ENCODE measurements at places on chromosomes 12 and 14. TPM values are rescaled to one million over a fixed set of nuclear protein-coding genes. Genes with fewer than 3 reads are reported as not detected.

The ENDOU gene
- polyA plus RNA-seq, result 0.28 TPM

The VIPAS39 gene
- 14.1 TPM for polyA plus RNA-seq

The AMDHD1 gene
- 5.9 TPM for polyA plus RNA-seq

The DPPA3 gene
- not detected for polyA plus RNA-seq

The SLC7A8 gene
- polyA plus RNA-seq, result 210 TPM

The ACVR1B gene
- polyA plus RNA-seq, result 30.6 TPM

The SLC17A8 gene
- 0.09 TPM for polyA plus RNA-seq

The GALNT16 gene
- 15.2 TPM for polyA plus RNA-seq

The SERPINA5 gene
- polyA plus RNA-seq, result 522 TPM

The KRT80 gene
- 1.0 TPM for polyA plus RNA-seq

The CCDC184 gene
- polyA plus RNA-seq, result 1.7 TPM

The DRAM1 gene
- polyA plus RNA-seq, result 19.0 TPM

The RBMS2 gene
- polyA plus RNA-seq, result 8.5 TPM

The CYP27B1 gene
- 33.4 TPM for polyA plus RNA-seq

The TSPAN19 gene
- 1.3 TPM for polyA plus RNA-seq

The TCL1A gene
- polyA plus RNA-seq, result not detected

The RITA1 gene
- 31.6 TPM for polyA plus RNA-seq

The KRT79 gene
- polyA plus RNA-seq, result not detected

The SCN8A gene
- 0.34 TPM for polyA plus RNA-seq

The GPR68 gene
- 0.82 TPM for polyA plus RNA-seq

The TTC9 gene
- 2.6 TPM for polyA plus RNA-seq

The OR11H7 gene
- not detected for polyA plus RNA-seq

The USP5 gene
- polyA plus RNA-seq, result 52.3 TPM

The USP44 gene
- polyA plus RNA-seq, result 0.52 TPM

The IL26 gene
- not detected for polyA plus RNA-seq

The TGM1 gene
- polyA plus RNA-seq, result 4.5 TPM

The MEG3 gene
- 29.6 TPM for polyA plus RNA-seq

The CINP gene
- 49.3 TPM for polyA plus RNA-seq

The LRRC9 gene
- not detected for polyA plus RNA-seq

All from kidney (tissue), 22 donors.